ENCODE measurements at places on chromosomes 1 and 21. TPM values are rescaled to one million over a fixed set of nuclear protein-coding genes. Genes with fewer than 3 reads are reported as not detected.

The IL20 gene
- not detected for total RNA-seq

The COG2 gene
- 31.4 TPM for total RNA-seq

The CAMK1G gene
- not detected for total RNA-seq

The TMOD4 gene
- 0.87 TPM for total RNA-seq

The RYR2 gene
- 0.40 TPM for total RNA-seq

The MNDA gene
- not detected for total RNA-seq

The KCND3 gene
- total RNA-seq: not detected

The GUCA2B gene
- not detected for total RNA-seq

The NPHP4 gene
- total RNA-seq: 3.5 TPM

The DMBX1 gene
- total RNA-seq: not detected

The LRRC53 gene
- not detected for total RNA-seq

The C4BPA gene
- not detected for total RNA-seq

The S100A16 gene
- total RNA-seq: 1,038 TPM

The AMY2A gene
- total RNA-seq: not detected

The TRIM17 gene
- total RNA-seq: not detected

The LCE1A gene
- not detected for total RNA-seq

The FAM131C gene
- total RNA-seq: 2.1 TPM

The MMEL1 gene
- total RNA-seq: not detected

The GALNT2 gene
- total RNA-seq: 67.0 TPM

The MIS18A gene
- total RNA-seq: 33.7 TPM

The SYT6 gene
- not detected for total RNA-seq

The KTI12 gene
- total RNA-seq: 15.4 TPM

The BCL2L15 gene
- 0.05 TPM for total RNA-seq

The ITGB2 gene
- total RNA-seq: 1.8 TPM

The ESRRG gene
- 0.13 TPM for total RNA-seq

The TNFSF18 gene
- 0.03 TPM for total RNA-seq

The POLR3C gene
- 56.4 TPM for total RNA-seq

The TEKT2 gene
- not detected for total RNA-seq

The TMEM52 gene
- total RNA-seq: 0.69 TPM
